ENCODE measurements at places on chromosomes 2 and 18. TPM values are rescaled to one million over a fixed set of nuclear protein-coding genes. Genes with fewer than 3 reads are reported as not detected.

DNA sequence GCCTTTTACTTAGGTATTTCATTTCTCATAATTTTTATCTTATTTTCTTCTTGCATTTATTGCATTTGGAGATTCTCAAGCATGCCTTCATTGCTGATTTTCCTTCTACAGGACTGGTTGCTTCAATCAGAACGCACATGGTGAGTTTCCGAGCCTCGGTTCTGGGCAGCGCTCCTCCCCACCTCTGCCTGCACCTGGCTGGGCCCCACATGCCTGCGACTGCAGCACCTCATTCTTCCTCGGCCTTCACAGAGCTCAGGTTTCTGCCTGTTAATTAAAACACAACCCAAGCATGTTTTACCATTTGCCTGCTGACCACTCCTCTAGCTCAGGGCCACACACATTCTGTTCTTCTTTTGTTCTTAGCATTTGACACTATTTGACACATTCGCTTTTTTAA is 398.8 kb downstream of the GALR1 start:
- H3K27ac ChIP-seq: no peak overlapping the region
- no peak for DNase-seq

DNA sequence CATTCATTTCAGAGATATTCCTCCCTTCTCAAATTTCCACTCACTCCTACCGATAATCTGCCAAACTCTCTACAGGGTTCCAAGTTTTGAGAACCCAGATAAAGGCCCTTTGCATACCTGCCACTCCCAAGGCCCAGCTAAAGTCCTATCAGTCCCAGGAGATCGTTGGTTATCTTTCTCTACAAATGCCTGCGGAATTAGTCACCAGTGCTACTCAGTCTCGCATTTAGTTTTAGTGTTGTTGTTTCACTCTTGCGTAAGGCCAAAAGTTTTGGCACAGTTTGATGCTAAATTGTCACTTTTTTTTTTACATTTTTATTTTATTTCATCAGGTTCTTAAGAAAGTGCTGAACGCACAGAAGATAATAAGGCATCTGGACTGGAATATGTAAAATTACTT is 29.2 kb upstream of the SETBP1 start:
- no peaks in the 10 kb centered on the region for H3K27me3 ChIP-seq
- H3K36me3 ChIP-seq: no peaks in the 10 kb centered on the region
- no peak overlapping the region for H3K27ac ChIP-seq

GRCh38 chr18:47605093-47605492 is 325.4 kb downstream of the SMAD2 start:
- H3K4me1 ChIP-seq: no peaks in the 10 kb centered on the region
- H3K27me3 ChIP-seq: no peaks in the 10 kb centered on the region
- no peak for DNase-seq

DNA sequence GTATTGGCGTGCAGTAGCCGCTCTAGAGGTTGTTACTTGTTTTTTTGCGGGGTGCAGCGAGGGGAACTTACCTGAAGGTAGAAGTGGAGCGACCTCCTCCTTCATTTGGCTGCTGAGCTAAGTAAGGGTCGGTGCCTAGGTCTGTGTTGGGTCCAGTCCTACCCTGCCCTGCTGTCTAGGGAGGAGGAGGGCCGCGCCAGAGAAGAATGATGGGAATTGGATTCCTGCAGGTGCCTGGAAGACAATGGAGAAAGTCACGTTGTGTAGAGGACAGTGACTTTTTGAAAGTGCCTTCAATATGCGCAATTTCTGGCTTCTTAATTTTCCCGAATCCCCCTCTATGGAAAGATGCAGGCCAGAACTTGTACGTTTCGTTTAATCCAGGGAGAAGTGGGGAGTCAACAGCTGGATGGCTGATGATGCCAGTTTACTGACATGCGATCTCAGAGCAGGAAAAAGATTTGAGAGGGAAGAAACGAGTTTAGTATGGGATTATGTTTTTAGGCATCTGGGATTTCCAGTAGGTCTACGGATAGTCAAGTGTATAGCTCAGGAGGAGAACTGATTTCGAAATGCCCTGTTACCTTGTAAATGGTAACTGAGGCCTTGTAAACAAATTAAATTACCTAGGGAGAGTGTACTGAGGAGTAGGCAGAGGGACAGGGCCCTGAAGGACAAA is 653 bp downstream of the MRPS9 start:
- H3K36me3 ChIP-seq: no peaks in the 10 kb centered on the region
- H3K4me3 ChIP-seq: peak overlapping the region; percentile 81
- no peak for DNase-seq
- peaks cover 11% of the 10 kb centered on the region for H3K4me1 ChIP-seq

DNA sequence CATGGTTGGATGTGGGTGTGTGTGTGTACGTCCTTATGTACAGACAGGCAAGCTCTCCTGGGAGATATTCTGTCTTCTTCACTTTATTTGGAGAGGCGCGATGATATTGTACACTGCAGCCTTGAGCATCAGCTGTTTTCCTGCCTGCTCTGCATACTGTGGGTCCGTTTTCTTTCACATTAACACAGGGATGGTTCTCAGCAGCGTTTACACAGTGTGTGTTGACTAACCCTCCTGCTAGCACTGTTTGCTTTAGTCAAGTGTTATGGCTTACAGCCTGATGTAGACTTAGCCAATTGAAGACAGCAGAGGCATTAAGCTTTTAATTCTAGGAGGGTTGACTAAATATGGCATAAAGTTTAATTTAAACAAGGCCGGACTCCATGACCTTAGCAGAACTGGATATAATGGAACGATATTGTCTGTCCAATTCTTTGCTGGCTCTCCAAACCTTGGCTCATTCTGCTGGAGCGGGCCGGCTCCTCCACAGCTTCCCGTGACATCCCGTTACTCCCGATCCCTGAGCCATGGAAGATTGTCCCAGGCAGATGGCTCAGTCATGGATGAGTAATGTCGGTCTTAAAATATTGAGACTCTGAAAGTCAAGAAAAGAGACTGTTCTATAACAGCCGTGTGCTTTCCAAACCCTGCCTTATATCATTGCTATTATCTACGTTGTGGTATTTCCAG is 134.7 kb downstream of the TPGS2 start:
- H3K27me3 ChIP-seq: no peaks in the 10 kb centered on the region
- no peaks in the 10 kb centered on the region for H3K36me3 ChIP-seq
- H3K27ac ChIP-seq: no peak overlapping the region
- DNase-seq: no peak

GRCh38 chr2:12807907-12808810 is 91.4 kb downstream of the TRIB2 start:
- no peak overlapping the region for H3K4me3 ChIP-seq
- H3K4me1 ChIP-seq: no peaks in the 10 kb centered on the region
- no peaks in the 10 kb centered on the region for H3K36me3 ChIP-seq
- peak overlapping the region; percentile 42 for H3K27ac ChIP-seq
- DNase-seq: no peak

GRCh38 chr2:108428286-108429009 is 20.6 kb upstream of the GCC2 start:
- DNase-seq: no peak
- H3K27me3 ChIP-seq: no peaks in the 10 kb centered on the region
- H3K27ac ChIP-seq: no peak overlapping the region
- no peaks in the 10 kb centered on the region for H3K4me1 ChIP-seq

DNA sequence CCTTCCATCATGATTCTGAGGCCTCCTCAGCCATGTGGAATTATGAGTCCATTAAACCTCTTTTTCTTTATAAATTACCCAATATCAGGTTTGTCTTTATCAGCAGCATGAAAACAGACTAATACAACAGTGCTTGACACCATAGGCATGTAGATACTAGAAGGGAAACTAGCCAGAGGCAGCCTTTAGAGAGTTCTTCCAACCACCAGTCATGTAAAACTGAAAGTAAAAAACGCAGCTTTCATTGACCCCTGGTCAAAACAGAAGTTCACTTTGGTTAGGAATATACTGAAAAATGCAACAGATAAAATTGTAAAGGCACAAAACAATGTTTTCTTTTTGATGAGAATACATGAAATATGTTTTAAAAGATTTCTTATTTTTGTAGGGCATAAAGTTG is 122.8 kb upstream of the L3MBTL4 start:
- DNase-seq: no peak
- no peak overlapping the region for H3K27ac ChIP-seq
- no peak overlapping the region for H3K4me3 ChIP-seq
- no peaks in the 10 kb centered on the region for H3K27me3 ChIP-seq
- H3K4me1 ChIP-seq: no peaks in the 10 kb centered on the region

GRCh38 chr2:207600231-207600630 is 25.0 kb downstream of the METTL21A start:
- H3K27ac ChIP-seq: no peak overlapping the region
- H3K4me3 ChIP-seq: no peak overlapping the region
- H3K27me3 ChIP-seq: no peaks in the 10 kb centered on the region
- DNase-seq: no peak
- H3K4me1 ChIP-seq: no peaks in the 10 kb centered on the region

GRCh38 chr2:172098650-172099471 is 3.8 kb downstream of the DLX2 start:
- no peak for DNase-seq
- peaks cover 100% of the 10 kb centered on the region for H3K27me3 ChIP-seq
- H3K4me3 ChIP-seq: peak overlapping the region; percentile 30

DNA sequence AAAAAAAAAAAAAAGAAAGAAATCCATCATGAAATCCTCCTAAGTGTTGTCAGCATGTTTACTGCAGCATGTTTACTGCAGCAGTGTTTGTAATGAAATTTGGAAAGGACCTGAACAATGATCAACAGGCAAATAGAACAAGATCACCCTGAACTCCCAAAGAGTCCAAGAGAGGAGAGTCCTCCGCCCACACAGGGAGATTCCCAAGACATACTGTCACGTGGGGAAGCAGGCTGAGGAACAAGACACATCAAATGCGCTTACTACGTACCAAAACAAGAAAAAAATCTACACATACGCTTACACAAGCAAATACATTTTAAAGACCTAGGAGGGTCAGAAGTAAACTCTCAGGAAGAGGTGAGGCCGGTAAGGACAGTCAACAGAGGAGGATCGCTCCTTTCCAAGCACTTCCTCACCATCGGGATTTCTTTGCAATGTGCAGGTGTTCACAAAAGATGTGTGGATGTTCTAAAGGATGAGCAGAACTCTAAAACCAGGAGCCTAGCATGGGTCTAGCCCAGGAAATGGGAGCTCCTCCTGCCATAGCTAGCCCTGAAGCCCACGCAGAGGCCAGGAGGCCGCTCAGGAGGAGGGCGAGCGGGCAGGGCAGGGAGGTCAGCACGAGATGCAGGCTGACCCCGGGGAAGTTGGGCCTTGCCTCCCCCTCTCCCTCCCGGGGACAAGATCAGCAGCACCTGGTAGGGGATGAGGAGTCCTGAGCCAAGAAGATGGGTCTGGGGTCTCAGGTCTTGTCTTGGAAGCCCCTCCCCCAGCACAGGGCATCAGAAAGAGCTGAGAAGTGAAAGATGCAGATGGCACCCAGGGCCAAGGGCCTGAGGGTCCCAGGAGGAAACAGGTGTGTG is 66.4 kb downstream of the ZNF516 start:
- H3K4me3 ChIP-seq: no peak overlapping the region
- H3K27me3 ChIP-seq: no peaks in the 10 kb centered on the region
- peaks cover 21% of the 10 kb centered on the region for H3K4me1 ChIP-seq
- H3K27ac ChIP-seq: peak overlapping the region; percentile 60

GRCh38 chr2:85237849-85238565 is 89.8 kb downstream of the TGOLN2 start:
- H3K36me3 ChIP-seq: no peaks in the 10 kb centered on the region
- DNase-seq: peak; percentile 56
- no peak overlapping the region for H3K4me3 ChIP-seq
- peaks cover 24% of the 10 kb centered on the region for H3K4me1 ChIP-seq
- H3K27ac ChIP-seq: no peak overlapping the region
- H3K27me3 ChIP-seq: no peaks in the 10 kb centered on the region

DNA sequence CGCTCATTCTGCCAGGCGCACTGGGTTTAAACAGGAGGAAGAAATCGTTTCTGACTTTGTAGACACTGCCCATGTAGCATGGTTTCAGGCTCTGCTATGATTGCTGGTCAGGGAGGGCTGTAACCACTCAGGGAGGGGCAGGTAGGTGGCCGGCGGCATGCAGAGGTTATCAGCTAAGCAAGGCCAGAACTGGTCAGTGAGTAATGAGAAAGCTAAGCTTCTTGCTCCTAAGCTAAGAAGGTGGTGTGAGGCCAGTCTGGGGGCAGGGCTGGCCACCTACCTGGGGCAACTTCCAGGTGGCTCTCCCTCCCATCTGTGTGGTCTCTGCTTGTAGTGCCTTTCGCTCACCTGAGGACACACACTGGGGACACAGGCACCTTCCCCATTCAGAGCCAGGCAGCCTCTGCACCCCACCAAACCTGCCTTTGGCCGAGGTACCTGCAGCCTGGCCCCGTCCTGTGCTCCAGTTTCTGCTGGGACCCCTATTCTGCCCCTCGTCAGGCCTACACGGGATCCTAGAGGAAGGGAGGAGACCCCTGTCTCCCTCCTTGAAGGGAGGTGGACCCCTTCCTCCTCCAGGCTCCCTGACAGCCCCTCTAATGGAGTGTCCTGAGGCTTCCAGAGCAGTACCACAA is 195.9 kb downstream of the SEPTIN10 start:
- H3K36me3 ChIP-seq: no peaks in the 10 kb centered on the region
- no peak overlapping the region for H3K4me3 ChIP-seq
- no peak for DNase-seq
- H3K27ac ChIP-seq: no peak overlapping the region
- peaks cover 15% of the 10 kb centered on the region for H3K4me1 ChIP-seq

DNA sequence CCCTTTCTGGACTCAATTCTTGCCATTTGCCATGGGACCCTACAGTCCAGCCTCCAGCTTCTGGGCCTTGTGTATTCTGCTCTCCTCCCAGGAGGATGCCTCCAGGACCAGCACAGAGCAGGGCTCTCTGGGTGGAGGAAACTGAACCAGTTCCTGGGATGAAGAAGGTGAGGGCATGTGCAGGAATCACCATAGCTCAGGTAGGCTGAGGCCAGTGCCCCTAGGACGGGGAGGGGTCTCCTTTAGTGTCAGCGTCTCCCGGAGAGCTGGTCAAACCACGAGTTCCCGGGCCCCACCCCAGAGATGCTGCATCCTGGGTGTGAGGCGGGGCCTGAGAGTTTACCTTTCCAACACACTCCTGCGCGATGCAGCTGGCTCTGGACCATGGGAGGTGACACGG is 5.8 kb upstream of the PRELID3A start:
- peaks cover 6% of the 10 kb centered on the region for H3K4me1 ChIP-seq
- peaks cover 5% of the 10 kb centered on the region for H3K27me3 ChIP-seq
- H3K36me3 ChIP-seq: no peaks in the 10 kb centered on the region
- no peak for DNase-seq

The GPAT2 gene
- total RNA-seq: 4.3 TPM

The SLC1A4 gene
- 9.7 TPM for total RNA-seq

The ECEL1 gene
- 1.0 TPM for total RNA-seq

The MEIS1 gene
- 54.7 TPM for total RNA-seq

The NEU2 gene
- not detected for total RNA-seq

The DSG2 gene
- total RNA-seq: 27.6 TPM

The GAREM1 gene
- total RNA-seq: 10.3 TPM

The HTR2B gene
- 0.65 TPM for total RNA-seq

The TRABD2A gene
- total RNA-seq: 5.4 TPM

The CNRIP1 gene
- total RNA-seq: 20.8 TPM

The CTAGE1 gene
- not detected for total RNA-seq

The GPR55 gene
- 0.74 TPM for total RNA-seq

The ASTL gene
- total RNA-seq: not detected
